ENCODE measurements at places on chromosomes 12 and 14. TPM values are rescaled to one million over a fixed set of nuclear protein-coding genes. Genes with fewer than 3 reads are reported as not detected.
A peak's percentile ranks its signal among the peaks of the same experiment; 100 is the strongest.

Gene LHX5
- total RNA-seq = not detected

Gene GPRC5D
- not detected for total RNA-seq

Gene ZFHX2
- total RNA-seq = 0.75 TPM

- peaks cover 2% of the 10 kb centered on the region for H3K4me1 ChIP-seq
- no peaks in the 10 kb centered on the region for H3K27me3 ChIP-seq
- no peak overlapping the region for H3K27ac ChIP-seq
- no peaks in the 10 kb centered on the region for H3K36me3 ChIP-seq
Measured at GRCh38 chr12:131862994-131863710, 31.3 kb upstream of the ULK1 start.

GRCh38 chr14:103281496-103282231 is 52.4 kb upstream of the EIF5 start:
- H3K4me3 ChIP-seq = no peak overlapping the region
- no peaks in the 10 kb centered on the region for H3K36me3 ChIP-seq
- no peak overlapping the region for H3K27ac ChIP-seq
- H3K27me3 ChIP-seq = peaks cover 59% of the 10 kb centered on the region

GRCh38 chr12:124464830-124465229 is 102.6 kb downstream of the NCOR2 start:
- peaks cover 40% of the 10 kb centered on the region for H3K36me3 ChIP-seq
- peak overlapping the region; percentile 54 for H3K4me3 ChIP-seq
- no peaks in the 10 kb centered on the region for H3K27me3 ChIP-seq
- H3K27ac ChIP-seq = peak overlapping the region; percentile 64
- no peak for DNase-seq

DNA sequence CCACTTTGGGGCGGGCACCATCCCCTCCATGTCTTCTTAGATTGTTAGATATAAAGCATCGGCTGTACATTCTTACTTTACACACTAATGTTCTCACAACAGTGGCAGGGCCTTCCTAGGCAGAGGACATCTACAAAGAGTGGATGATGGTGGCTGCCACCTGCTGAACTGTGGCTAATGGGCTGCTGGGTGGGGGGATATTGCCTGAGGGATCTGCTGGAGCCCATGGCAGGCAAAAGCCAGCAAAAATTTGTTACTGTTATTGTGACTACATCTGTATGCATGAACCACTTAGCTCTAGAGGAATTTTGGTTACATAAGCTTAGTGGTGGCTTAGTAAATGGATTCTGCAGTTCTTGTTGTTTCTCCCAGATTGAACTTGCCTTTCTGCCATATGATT is 52.6 kb downstream of the DIP2B start:
- DNase-seq = no peak
- H3K36me3 ChIP-seq = peaks cover 21% of the 10 kb centered on the region
- H3K27ac ChIP-seq = no peak overlapping the region
- no peak overlapping the region for H3K4me3 ChIP-seq

- H3K4me1 ChIP-seq = no peaks in the 10 kb centered on the region
- DNase-seq = no peak
- no peak overlapping the region for H3K27ac ChIP-seq
- no peak overlapping the region for H3K4me3 ChIP-seq
- no peaks in the 10 kb centered on the region for H3K27me3 ChIP-seq
- no peaks in the 10 kb centered on the region for H3K36me3 ChIP-seq
Measured at GRCh38 chr14:76051717-76052465, 66.3 kb downstream of the IFT43 start.
